Spleen (tissue), 13 donors: ENCODE measurements at places on chromosomes 4 and X. TPM values are rescaled to one million over a fixed set of nuclear protein-coding genes. Genes with fewer than 3 reads are reported as not detected.
A peak's percentile ranks its signal among the peaks of the same experiment; 100 is the strongest.

Gene SUPT20HL2
- not detected for polyA plus RNA-seq

Gene BMPR1B
- 0.17 TPM for polyA plus RNA-seq

Gene ASB5
- 0.06 TPM for polyA plus RNA-seq

Gene RGN
- 1.3 TPM for polyA plus RNA-seq

Gene SPANXA2
- polyA plus RNA-seq = not detected

Gene BTK
- polyA plus RNA-seq = 139 TPM

Gene TRIM61
- polyA plus RNA-seq = 1.4 TPM

Gene AKAP14
- not detected for polyA plus RNA-seq

Gene FOXP3
- polyA plus RNA-seq = 1.2 TPM

Gene EDNRA
- polyA plus RNA-seq = 1.3 TPM

Gene TMLHE
- 5.4 TPM for polyA plus RNA-seq

Gene ETDA
- not detected for polyA plus RNA-seq

Gene RCHY1
- polyA plus RNA-seq = 14.4 TPM

Gene XG
- 0.03 TPM for polyA plus RNA-seq

GRCh38 chr4:73193659-73194058 lies 64.9 kb downstream of the ANKRD17 start:
- DNase-seq = no peak

DNA sequence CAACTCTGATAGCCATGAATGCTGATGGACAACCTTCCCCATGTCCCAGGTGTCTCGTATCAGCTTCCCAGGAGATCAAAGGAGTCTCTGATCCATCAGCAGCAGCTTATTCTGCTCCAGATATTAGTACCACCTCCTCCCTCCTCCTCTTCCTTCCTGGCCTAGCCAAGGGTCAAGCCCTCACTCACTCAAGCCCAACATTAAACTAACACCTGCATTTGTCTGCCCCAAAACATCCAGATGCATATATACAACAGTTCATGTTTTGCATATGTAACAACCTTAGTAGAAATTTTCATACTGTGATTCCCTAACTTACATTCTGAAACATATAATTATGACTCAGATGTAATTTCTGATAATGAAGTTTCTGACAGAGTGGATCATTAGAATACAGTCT lies 29.9 kb downstream of the BCLAF3 start:
- no peak for DNase-seq

DNA sequence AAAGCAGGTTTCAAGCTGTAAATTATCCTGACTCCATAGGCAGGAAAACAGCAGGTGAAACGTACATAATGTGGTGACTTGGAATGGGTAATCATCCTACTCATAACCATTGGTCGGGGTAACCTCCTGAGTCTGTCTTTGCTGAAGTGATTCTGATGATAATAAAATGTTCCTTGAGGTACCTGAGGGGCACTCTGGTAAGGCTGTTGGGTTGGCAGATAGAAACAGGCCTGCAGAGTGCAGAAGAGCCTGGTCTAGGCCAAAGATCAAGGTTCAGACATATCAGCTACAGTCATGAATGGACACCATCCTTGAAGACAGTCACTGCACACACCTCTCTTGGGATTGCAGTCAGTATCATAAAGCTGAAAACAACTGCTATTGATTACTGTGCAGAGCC lies 174.7 kb upstream of the RPL34 start:
- DNase-seq = no peak

DNA sequence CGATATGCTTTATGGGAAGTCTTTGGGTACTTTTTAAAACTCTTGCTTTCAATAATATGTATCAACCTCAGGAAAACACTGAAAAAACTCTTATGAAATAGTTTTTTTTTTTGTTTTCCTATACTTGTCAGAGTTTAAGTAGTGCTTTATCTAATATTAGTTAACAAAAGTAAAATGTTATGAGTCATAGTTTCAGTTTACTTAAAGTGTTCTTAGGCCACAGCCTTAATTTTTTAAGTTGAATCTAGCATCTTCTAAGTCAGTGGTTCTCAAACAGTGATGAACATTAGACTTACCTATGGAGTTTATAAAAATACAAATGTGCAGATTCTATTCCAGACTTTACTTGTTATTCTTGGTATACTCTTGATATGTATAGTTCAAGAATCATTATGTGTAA lies 26.3 kb upstream of the ADGRL3 start:
- no peak for DNase-seq

DNA sequence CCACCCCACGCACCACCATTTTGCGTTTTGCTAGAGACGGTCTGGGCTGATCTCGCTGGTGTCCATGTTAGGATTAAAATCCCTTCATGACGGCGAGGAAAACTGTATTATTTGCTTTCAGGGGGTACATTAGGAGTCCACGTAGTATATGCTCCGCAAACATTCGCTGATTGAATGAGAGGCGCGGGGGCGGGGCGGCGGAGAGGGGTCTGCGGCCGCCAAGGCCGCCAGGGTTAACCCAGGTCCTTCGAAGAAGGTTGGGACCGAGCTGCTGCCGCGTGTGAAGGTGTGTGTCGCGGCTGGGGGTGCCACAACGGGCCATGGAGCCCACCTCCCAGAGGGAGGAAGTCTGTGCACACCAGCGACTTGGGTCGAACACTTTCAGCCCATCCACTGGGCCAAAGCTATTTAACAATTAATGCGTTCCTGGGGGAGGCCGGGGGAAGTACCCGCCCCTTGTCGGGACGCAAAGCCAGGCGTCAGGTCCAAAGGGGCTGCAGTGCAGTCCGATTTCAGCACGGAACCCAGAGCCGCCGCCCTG lies 6.4 kb upstream of the PITX2 start:
- no peak for DNase-seq

- DNase-seq = no peak
These were observed 184.2 kb upstream of the CTSO start for GRCh38 chr4:156137679-156138473.

- DNase-seq = no peak
These were observed 34.7 kb downstream of the IL13RA1 start for GRCh38 chrX:118761939-118762707.

DNA sequence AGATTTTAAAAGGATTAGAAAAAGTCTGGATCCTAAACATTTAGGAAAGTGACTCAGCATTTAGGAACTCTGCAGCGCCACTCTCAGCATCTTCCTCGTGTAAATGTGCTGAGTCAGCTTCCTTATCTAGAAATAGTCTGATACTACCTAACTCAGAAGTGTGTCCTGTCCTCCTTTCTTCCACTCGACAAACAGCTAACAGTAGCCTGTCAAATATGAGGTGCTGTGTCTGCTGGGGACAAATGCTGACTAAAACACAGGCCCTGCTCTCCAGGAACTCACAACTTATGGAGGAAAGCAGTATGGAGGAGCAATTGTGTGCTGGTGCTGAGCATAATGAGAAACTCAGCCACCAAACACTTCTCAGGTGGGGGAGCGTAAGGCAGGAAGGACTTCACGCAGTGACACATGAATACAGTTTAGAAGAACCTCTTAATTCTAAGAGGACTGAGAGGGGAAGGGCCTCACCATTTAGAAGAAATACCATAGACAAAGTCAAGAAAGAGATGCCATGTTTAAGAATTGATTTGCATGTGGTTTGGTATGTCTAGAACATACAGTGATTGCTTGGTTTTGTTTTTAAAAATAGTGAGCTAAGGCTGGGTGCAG lies 125.3 kb downstream of the SOWAHB start:
- DNase-seq = no peak

DNA sequence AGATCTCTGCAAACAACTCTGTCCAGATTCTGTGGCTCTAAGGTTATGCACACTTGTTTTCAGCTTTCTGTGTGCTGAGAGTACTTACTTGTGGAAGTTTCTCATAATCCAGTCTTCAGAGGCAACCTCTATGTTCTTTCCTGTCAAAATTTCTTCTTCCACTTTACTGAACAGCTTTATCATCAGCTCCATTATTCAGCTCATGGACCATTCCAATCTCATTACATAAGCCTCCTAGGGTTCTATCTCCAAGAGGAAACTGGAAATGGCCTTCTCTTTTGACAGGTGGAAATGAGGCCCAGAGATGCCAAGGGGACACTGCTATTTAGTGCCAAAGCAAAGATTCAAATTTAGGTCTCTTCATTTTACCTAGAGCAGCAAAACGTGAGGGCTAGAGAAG lies 61.3 kb downstream of the CHRDL1 start:
- DNase-seq = no peak

DNA sequence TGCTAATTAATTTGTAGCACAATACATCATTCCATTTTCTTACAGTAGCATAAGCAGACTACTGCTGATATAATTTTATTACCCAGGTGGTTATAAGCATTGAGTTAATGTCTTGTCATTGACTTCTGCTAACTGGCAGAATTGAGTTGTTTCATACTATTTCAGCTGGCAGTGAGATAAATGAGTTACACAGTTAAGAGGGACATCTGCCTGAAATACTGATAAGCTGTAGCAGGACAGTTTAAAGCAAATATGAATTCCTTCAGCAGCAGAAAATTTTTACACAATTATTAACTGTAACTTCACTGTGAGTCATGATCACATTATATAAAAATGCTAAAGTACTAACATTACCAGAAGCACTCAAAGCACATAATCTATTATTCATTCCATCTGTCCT lies 326.8 kb downstream of the INPP4B start:
- DNase-seq = no peak

- no peak for DNase-seq
These were observed 34.3 kb downstream of the RAPGEF2 start for GRCh38 chr4:159137176-159137575.

DNA sequence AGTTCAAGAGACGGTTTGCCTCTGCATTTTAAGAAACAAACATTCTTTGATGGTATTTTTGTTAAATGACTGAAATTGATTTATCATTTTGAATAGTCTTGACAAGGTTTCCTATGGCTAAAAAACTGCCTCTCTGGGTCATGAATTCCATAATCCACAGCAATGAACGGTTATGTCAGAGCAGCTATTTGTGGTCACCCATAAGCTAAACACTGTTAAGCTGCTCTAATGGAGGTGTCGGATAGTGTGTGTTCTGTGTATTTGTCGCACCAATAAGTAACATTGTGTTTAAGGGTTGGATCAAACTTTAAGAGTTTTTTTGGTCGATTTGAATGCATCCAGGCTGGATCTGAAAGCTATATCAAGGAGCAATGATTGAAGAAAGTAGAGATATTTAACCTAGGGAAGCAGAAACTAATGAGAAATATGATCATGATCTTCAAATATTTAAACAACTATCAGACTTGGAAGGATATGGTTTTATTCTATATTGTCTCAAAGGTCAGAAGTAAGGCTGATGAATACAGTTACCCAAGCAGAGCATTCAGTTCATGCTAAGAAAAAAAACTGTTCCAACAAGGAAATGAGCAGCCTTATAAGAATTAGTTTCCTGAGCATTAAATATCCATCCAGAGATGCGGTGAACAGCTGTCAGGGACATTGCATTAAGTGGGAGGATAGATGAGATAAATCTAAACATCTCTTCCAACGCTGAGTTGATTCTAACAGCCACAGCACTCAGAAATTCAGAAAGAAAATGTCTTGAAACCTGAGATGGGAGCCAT lies 232.3 kb upstream of the RPS6KA3 start:
- no peak for DNase-seq

DNA sequence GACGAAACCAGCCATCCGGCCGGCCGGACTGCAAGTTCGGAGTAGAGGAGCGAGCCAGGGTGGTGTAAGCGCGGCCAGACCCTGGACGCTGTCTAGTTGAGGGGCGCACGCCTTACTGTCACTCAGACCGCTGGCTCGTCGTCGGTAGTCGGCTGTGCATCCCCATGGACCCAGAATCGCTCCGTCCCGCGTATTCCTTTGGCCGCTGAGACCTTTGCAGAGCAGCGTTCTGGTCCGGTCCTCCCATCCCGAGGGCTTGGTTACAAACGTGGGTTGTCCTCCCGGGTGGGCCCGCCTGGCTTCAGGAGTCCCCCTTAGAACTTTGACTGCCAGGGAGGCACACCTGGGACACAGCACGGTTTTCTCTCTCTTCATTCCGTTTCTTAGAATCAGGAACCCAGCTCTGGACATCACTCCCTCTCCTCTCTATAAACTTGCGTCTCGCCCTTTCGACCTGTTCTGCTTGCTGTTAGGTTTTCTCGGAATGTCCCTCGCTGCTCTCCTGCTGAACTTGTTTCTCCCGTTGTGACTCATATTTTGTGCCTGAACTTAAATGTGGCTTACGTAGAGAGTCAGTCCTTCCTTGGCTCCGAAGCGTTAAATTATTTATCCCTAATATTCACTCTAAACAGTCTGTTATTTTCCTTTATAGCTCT lies 672 bp downstream of the PGM2 start:
- DNase-seq = no peak

DNA sequence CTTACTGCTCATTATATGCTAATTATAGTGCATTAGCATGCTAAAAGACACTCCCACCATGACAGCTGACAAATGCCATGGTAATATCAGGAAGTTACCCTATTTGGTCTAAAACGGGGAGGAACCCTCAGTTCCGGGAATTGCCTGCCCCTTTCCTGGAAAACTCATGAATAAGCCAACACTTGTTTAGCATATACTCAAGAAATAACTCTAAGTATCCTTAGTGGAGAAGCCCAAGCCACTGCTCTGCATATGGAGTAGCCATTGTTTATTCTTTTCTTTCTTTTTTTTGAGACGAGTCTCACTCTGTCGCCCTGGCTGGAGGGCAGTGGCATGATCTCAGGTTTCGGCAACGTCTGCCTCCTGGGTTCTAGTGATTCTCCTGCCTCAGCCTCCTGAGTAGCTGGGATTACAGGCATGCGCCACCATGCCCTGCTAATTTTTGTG lies 15.5 kb downstream of the NUDT6 start:
- no peak for DNase-seq

- DNase-seq = no peak
These were observed at the start of gene CAPN6 for GRCh38 chrX:111270339-111270738. Gene CAPN6 (minus strand): TSS chrX:111270483. CDS start chrX:111263936, 6,547 bp downstream.

GRCh38 chr4:104983615-104984179 lies 163.0 kb upstream of the TET2 start:
- DNase-seq = no peak

DNA sequence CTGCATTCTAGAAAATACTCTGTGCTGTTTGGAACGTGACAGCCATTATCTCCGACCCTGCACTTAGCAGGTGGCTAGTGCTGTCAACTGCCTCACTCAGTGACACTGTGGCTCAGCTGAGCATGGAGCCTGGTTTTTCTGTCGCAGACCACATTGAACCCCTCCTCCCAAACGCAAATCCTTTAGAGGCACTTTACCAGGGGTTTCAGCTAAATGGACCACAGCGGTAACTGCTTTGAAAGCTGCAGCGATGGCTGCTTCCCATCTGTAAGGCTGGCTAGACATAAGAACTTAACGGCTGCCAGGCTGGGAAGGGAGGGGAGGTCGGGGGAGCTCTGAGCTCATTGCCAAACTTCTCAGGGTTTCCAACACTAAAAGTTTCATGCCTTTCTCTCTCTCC lies 8.1 kb downstream of the SLC34A2 start:
- DNase-seq = no peak

DNA sequence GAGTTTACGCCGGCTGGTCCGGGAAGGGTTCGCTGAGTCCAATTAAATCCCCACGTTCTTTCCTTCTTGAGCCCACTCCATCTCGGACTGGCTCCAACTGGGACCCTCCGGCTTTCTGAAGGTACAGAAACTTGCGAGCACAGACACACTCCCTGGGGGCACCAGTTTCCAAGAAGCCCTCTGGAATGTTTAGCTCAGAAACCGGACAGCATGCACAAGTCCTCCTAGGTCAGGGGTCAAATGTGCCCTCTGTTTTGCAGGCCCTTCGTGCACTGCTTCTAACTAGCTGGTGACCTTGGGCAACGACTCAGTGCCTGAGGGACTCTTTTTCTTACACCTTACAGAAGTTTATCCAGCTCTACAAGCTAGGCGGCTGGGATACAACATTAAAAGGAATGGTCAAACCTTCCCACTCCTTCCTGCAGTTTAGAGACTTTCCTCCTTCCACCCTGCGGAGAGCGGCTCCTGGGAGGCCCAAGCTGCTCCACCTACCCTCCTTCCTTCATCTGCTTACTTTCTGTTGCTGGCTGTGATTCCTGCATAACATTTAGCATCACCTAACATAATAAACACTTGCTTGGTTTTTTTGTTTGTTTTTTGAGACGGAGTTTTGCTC lies 275.5 kb downstream of the BCOR start:
- DNase-seq = peak; percentile 64
